ENCODE measurements at places on chromosomes 12 and 14.

DNA sequence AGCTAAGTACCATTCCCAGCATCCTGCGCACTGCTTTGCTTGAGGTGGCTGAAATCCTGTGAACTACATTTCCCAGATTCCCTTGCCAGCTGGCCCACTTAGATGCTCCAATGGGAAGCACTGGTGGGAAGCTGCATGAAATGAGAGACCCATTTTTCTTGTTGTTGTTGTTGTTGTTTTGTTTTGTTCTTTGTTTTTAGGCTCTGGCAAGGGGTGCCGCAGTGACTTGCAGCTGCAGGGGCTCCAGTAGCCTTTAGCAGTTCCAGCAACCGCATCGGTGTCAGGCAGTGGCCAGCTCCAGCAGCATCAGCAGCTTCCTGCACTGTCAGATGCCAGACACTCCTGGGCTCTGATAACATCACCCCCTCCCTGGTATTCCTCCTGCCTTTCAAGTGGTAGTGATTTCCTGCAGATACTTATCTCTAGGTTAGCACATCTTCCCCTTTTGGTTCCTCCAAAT lies 8.8 kb upstream of the EGLN3 start:
- no peak for DNase-seq

DNA sequence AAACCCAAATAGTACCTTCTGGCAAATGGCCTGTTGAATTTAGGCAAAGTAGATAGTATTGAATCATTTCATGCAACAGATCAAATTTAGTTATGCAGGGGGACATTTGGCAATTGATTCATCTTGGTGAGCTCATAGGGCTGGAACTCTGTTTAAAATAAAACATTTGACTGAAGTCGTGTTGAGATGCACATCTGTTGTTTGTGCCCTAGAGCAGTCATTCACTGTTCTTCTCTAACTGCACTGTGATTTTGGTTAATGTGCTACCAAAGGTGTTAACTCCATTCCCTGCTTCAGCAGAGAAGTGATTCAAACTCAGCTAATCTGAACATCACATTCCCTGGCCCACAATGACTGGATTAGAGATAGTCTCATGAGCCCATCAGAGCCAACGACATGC lies 44.0 kb upstream of the CSRP2 start:
- DNase-seq, result no peak

DNA sequence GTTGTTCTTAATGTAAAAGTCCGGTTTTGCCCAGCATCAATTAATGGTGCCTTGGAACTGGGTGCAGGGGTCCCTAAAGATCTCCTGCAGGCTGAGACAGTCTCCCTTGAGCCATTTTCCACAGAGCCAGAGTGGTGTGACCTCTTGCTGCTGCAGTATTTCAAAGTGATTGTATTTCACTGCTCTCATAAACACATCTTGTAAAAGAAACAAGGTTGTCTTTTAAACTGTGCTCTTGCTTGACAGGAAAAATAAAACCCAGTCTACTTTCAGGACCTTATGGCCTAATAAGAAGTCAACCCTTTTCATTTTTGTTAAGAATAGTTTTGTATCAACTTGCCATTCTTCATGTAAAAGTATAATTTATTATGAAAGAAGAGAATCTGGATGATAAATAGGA lies 44.7 kb downstream of the TMEM117 start:
- DNase-seq, result no peak

- no peak for DNase-seq
Measured at GRCh38 chr14:88872976-88873375, 48.5 kb downstream of the TTC8 start.

DNA sequence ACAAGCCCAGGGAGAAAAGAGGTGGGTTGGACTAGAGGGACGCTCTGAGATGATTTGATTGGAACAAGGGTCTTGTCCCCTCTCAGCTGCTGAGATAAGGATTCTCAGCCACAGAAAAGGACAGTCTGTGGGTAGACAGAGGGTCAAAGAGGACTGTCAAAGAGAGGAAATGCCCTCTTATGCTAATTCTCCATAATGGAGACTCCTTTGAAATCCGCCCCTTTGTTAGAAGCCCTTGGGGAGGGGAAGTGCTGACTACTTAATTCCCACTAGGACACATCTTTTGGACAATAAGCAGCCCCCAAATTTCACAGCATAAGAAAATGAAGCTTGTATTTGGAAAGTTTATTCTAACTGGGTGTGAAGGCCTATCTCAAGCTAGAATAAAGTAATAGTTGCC lies 176.6 kb downstream of the KTN1 start:
- DNase-seq, result no peak

- DNase-seq, result peak; percentile 74
Measured at GRCh38 chr12:105523164-105524057, 192.9 kb downstream of the C12orf75 start.

DNA sequence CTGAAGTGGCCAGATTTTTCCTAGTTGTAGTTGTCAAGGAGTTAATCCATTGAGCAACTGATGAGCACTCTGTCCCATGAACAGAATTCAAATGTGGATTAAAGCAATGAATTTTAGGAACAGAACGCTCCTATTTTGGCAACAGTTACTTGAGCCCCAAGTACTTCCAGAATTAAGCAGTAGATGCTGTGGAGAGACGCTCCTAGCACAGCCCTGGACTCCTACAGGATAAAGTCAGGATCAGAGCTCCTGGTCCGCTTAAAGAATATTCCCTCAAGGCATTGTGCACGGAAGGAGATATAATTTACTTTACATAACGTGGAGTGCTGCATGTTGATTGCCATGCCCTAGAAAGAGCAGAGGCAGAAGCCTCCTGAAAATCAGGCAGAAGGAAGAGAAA lies 53.4 kb downstream of the FLRT2 start:
- DNase-seq, result no peak

- DNase-seq, result peak; percentile 67
Measured at GRCh38 chr14:72892879-72893635, 844 bp downstream of the DPF3 start.
